NCI-H2029 (cell line): ENCODE measurements at places on chromosomes 12 and 14.
A peak's percentile ranks its signal among the peaks of the same experiment; 100 is the strongest.

- no peak for DNase-seq
These were observed 37.4 kb downstream of the GNPTAB start for GRCh38 chr12:101793401-101793800.

DNA sequence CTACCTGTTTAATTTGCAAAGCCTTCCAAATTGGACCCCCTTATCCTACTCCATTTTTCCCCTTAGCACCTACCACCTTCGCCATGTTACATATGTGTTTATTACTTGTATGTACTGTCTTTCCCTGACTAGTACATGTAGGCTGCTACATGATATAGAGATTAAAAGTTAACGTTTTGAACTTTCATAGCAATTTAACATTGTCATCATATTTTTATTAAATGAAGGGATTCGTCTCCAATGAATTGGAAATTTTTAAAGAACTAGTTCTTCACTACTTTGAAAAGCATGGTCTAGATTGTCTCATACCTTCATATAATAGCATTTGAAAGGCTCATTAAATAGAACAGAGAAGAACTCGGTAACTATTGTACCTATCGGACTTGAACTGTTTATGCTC is 64.9 kb upstream of the REP15 start:
- no peak for DNase-seq

DNA sequence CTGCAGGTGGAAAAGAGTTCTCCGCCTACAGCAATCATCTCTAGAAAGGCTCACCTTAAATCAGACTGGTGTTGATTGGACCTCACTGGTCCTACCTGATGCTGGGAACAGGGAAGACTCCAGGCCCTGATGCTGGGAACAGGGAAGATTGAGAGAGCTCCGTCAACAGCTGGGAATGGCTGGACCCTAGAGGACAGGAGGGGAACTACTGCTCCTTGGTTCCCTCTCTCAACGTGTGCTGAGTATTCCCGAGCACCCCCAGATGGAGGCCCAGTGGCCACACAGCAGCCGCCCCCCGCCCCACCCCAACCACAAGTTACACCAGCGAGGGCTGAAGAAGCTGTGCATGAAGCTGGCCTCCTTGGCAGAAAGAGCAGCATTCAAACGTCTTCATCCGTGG is 240.3 kb downstream of the SLC15A4 start:
- DNase-seq: no peak

DNA sequence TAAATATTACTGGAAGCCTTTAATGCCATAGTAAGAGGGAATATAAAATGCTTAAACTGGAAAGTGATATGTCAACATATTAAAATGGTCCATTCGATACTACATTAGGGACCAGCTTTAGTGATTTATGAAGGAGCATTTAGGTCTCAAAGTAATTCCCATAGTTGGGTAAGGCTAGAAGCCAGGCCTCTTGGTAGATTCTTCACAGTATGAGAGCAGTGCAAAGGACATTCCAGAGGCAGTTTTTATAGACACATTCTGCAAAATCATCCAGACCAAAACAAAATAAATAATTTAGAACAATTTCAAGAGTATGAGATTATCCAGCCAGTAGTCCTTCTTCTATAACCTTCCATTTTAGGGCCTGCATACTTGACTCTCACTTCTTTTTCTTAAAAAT is 142.6 kb upstream of the PDZRN4 start:
- no peak for DNase-seq

DNA sequence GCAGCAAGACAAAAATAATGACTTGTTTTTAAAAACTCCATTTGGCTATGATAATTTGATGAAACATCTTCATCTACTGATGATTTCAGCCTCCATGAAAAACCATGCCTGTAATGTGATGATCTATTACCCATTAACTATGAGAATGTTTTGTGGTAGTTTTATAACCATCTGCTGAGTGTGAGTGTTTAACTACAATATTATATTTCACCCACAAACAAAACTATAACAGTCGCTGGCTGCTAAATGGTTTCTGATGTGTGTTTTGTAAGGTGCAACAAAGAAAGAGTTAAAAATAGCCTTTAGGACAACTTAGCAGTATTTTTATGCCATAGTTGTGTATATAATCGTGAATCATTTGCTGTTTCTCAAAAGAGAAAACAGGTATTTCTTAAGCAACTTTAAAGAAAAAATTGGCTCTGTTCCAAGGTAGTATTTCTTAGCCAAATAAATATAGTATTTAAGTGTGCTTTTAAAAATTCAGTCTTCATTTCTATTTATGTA is 4.9 kb downstream of the PTHLH start:
- peak; percentile 36 for DNase-seq

- DNase-seq: no peak
These were observed 56.0 kb downstream of the FBRSL1 start for GRCh38 chr12:132545955-132546354.

DNA sequence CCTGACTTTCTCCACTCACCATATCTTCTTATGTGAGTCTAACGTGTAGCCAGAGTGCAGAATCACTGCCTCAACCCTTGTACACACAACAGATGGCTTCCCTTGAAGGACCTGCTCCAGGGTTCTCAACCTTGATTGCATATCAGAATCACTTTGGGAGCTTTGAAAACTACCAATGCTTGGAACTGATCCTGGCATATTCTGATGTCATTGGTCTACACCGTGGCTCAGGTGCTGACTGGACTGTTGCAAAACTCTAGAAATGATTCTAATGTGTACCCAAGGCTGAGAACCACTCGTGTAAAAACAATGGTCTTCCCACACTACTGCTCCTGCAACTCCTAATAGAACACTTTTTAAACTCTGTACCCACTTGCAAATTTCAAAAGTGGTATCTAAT is 18.5 kb downstream of the TMEM132D start:
- no peak for DNase-seq

DNA sequence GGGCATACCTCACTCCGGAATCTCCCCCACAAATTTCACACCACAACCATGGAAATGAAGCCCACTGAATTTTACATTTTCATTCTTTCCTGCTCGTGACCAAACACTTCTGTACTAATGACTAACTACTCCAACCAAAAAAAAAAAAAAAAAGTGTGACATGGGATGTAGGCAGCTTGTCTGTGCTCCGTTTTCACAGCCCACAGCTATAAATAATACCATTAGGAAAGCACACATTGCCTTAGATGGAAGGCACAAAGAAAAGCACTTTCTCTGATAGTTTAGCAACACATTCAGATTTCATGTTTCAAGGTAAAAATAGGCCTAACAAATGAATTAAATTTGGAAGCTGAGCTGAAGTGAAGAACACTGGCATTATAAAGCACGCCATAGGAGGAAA is 42.5 kb downstream of the DUSP6 start:
- no peak for DNase-seq

DNA sequence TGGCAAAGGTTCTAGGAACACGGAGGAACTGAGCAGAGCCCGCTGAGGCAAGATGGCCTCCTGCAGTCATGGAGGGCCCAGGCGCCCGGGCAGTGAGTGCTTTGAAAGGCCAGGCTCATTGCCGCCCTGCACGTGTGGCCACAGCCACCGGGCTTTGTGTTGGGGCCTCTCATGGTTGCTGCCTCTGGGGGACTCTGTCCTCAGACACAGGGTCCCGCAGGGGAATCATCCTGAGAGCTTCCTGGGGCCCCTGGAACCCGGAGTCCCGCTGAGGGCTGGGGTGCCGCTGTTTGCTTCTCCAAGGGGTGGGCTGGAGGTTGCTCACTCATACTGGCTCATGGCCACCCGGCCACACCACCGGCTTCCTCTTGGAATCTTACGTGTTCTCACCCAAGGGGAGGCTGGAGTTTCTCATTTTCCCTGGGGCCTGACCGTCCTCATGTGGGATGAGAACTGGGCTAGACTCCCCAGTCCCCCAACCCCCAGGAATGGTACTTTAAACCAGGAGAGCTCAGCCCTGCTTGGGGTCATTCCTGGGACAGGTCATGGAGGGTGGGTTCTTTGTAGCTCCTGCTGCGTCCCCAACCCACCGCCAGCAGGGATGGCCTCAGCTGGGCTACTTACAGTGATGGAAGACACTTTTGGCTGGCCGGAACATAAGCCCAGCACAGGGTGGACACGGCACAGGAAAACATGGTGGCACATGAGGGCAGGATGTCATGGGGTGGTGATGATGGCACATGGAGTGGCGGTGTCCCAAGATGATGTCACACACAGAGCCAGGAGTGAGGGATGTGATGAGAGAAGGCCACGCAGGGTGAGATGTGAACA is 21.1 kb upstream of the LRTM2 start:
- no peak for DNase-seq

- no peak for DNase-seq
These were observed 142.2 kb upstream of the RFLNA start for GRCh38 chr12:124152731-124153130.

DNA sequence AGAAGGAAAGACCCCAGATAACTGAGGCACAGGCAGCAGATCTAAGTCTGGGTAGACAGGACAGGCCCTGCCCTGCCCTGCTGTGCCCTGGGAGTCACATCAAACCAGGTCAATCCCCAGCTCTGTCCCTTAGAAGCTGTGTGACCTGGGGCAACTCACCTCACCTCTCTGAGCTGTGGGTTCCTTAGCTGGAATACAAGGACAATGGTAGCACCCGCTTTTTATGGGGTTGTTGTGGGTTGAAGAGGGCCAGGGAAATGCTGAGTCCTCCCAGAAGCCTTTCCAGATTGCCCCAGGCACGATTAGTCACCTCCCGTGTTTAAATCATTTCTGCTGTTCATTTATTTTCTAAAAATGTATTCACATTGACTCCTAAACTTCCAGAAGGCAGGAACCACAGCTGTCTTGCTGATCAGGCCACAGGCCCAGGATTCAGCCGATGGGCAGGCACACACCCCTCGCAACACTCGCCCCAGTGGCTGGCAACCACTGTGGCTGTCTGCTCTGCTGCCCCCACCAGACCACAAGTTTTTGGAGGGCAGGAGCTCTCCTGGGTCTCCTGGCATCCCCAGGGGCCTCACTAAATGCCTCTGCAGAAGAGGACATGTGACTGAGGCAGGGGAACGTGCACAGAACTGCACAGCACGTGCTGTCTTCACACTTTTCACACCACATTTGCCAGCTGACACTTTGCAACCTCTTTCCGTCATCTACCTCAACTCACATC is 3.0 kb downstream of the SELPLG start:
- no peak for DNase-seq

GRCh38 chr14:66395300-66395699 is 90.9 kb upstream of the CCDC196 start:
- DNase-seq: no peak

- no peak for DNase-seq
These were observed 46.7 kb upstream of the FICD start for GRCh38 chr12:108468196-108468968.

DNA sequence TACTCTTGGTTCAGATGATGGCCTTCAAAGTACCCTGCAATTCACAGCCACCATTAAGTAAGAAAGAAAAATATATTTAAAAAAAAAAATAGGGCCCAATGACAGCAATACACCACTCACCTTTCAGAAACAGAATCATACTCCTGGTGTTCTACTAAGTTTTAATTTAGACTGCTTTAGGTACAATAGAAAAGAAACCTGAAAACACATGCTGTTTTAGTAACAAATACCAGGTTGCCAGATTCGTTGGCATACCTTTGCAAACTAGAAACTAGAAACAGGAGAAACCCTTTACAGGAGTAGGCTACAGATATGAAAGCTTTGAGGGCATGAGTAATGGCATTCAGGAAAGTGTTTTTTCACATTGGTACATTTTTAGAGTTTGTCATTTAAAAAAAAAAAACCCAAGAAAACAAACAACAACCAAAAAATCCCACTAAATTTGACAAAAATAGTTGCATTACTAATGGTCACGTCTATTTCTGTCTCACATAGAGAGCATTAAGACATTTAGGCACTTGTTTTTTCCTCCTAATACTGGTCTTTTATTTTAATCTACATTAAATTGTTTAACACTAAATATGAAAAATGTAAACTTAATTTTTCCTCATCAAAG is 4.0 kb downstream of the SIX1 start:
- no peak for DNase-seq

- no peak for DNase-seq
These were observed 593.0 kb upstream of the ATP2B1 start for GRCh38 chr12:90301561-90302133.

GRCh38 chr12:43571885-43572284 is 19.9 kb upstream of the ADAMTS20 start:
- no peak for DNase-seq

GRCh38 chr14:68759017-68759560 is 33.8 kb downstream of the ZFP36L1 start:
- no peak for DNase-seq

DNA sequence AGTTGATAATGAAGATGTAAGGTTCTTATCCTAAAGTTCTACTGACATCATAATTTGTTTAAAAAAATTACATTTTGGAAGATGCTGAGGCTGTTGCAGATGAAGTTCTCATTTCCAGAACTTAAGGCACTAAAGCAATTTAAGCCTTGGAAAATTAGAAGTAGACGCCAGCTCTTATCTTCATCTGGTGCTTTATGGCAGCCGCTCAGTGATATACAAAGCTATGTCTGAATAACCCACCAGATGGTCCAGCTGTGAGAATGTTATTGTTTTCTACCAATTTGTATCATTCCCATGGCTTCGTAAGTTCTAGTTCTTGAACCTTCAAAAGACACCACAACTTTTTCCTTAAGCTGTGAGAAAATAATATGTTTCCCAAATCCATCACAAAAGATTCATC is 212.1 kb upstream of the ARID2 start:
- no peak for DNase-seq

DNA sequence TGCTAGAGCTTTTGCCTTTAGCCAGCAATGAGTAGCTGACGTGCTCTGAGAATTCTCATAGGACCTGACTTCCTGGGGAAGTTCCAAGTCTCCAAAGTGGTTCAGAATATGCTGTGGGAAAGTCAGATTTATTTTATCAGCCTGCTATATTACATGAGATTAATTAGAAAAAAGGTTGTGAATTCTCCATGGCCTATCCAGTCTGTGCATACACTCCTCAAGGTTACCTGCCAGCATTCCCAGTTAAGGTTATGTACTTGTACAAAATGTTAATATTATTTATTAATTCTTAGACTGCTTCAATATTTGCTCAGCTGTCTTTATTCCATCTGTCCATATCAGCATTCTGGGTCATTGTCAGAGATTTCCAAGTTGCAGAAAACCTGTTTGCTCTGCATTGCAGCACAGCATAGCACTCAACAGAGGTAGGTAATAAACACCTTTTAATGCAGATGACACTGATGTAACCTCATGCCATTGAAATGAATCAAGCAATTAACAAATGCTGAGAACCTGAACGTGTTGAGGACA is 2.7 kb upstream of the SEL1L start:
- no peak for DNase-seq

- no peak for DNase-seq
These were observed 151.5 kb downstream of the PRKCH start for GRCh38 chr14:61472801-61473376.

DNA sequence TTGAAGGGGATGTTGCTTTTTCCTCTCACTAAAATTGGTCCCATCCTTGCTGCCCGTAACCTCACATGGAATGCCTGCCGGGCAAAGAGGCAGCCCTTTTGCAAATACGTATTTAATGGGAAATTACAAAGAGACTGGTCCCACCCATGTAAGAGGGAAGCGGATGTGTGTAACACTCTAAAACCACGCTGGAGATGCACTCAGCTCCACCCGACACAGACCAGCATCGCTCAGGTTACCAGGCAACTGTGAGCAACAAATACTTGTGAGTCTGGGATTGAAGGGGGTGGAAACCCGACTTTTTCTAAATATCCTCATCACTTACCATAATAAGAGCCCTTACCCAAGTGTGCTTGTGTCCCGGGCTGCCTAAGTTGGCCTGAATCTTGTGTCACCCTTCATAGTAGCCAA is 47.7 kb downstream of the ELK3 start:
- no peak for DNase-seq
